ENCODE measurements at places on chromosomes 16 and 17.

DNA sequence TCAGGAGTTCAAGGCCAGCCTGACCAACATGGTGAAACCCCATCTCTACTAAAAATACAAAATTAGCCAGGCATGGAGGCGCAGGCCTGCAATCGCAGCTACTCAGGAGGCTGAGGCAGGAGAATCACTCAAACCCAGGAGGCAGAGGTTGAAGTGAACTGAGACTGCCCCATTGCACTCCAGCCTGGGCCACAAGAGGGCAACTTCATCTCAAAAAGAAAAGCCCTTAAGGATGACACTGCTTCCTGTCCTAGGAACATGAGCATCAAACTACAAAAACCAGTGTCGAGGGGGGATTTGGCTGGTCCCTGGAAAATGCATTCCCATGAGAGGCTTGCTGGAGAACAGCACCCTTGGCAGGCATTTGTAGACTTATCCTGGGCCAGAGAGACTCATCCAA, 449.5 kb upstream of the PSMD7 start:
- DNase-seq = no peak

DNA sequence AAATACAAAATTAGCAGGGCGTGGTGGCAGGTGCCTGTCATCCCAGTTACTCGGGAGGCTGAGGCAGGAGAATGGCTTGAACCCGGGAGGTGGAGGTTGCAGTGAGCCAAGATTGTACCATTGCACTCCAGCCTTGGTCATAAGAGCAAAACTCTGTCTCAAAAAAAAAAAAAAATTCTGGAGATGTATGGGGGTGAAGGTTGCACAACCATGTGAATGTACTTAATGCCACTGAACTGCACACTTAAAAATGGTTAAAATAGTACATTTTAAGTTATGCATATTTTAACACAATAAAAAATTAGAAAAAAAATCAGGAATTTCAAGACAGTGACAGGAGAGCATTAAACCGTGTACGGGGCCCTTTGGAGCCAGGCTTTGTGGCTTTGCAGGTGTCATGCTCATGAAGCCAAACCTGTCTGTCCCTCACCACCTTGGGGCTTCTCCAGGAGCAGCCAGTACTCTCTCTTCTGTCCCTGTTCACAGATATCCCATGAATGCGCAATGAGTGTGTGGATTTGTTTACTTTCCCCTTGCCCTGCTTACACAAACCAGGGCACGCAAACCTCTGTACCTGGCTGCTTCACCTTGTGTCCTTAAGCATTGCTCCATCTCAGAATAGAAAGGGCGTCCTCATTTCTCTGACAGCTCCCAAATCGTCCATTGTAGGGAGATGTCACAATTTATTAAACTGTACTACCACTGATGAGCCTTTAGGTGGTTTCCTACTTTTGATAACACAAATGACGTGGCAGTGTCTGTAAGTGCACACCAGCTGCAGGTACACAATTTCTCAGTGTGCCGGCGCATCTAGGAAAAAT, 58.2 kb upstream of the CBX4 start:
- no peak for DNase-seq

GRCh38 chr16:27374804-27375425, 27.1 kb upstream of the IL21R start:
- DNase-seq = peak; percentile 96

DNA sequence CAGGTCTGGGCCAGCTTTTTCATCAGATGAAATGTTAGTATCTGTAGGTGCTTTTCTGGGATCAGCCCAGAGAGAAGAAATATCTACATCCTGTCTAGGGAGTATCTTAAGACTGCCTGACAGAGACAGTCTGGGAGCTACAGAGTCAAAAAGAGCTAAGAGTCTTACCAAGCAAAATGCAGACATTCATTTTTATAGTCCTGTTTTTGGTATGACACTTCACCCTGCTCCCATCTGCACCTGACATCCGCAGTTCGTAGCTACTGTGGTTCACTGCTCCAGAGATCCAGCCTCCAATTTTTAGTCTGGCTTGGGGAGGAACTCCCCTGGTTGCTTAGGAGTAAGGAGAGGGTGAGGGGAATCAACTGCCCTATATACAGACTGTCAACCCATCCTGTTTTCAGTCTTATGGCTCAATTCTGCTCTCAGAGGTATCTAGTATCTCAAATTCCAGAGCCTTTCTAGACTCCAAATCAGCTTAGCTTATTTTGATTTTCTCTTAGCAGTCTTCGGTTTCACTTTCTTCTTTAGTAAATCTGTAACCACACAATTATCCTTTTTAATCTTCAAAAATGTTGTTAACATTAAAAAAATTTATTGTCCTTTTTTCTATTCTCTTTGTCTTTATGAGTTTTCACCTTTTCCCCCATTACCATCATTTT, 97.8 kb downstream of the TMEM100 start:
- no peak for DNase-seq

DNA sequence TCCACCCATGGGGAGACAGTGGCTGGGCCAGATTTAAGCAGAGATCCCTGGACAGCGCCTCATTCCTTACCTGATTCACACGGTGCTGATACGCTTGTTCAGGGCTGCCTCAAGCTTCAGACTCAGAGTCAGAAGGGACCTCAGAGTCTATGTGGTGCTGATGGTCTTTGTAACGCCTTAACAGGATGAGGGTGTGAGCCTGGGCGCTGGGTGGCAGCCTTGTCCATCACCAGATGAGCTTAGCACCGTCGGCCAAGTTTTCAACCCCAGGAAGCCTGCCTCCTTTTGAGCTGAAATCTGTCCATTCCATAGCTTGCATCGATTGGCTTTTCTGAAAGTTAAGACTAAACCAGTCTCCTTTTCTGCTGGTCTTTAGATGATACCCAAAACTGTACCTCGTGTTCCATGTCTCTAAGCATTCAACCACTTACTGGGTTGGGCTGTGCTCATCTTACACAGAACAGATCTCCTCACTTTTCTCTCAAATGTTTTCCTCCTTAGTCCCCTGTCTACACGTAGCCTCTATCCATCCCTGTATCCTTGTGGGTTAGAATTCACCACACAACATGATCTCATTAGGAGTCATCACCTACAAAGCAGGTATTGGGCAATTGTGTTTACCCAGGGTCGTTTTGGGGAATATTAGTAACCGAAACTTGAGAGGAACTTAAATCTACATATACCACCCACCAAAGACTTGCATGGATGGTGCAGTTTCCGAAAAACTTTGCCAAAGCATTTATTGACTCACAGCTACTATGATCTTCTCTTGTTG, 573.4 kb downstream of the CDH13 start:
- no peak for DNase-seq
